ENCODE measurements at places on chromosomes 2 and 18. TPM values are rescaled to one million over a fixed set of nuclear protein-coding genes. Genes with fewer than 3 reads are reported as not detected.

SCN9A gene
- total RNA-seq: 135 TPM

DNA sequence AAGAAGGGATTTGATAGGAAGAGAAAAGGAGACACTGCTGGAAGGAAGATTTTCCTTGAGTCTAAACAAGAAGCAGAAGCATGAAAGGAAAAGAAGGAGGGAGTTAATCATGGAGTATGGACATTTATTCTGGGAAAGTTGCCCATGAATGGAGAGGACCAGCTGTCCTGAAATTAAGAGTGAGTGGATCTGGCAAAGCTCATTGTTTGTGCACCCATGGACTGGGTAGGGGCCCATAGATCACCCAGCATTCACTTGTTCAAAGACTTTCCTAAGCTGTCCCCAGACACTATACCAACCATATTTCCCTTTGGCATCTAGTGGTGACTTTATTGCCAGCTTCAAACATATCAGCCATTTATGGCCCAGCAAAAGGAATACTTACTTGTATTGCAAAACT is 422.7 kb downstream of the FBXO15 start:
- H3K4me3 ChIP-seq: no peak overlapping the region
- DNase-seq: peak; percentile 20
- no peak overlapping the region for H3K27ac ChIP-seq
- H3K27me3 ChIP-seq: no peaks in the 10 kb centered on the region

- H3K4me3 ChIP-seq: no peak overlapping the region
- DNase-seq: no peak
- H3K4me1 ChIP-seq: no peaks in the 10 kb centered on the region
- no peaks in the 10 kb centered on the region for H3K27me3 ChIP-seq
- H3K27ac ChIP-seq: no peak overlapping the region
Observed at GRCh38 chr2:58572731-58573130, 331.6 kb upstream of the FANCL start.

GRCh38 chr2:17518212-17519154 is at the start of gene RAD51AP2:
RAD51AP2 (minus strand) TSS chr2:17518440; CDS start chr2:17518415, 25 bp downstream.
- peak within 1 kb of the TSS; percentile 59 for H3K4me3 ChIP-seq
- no peak within 1 kb of the TSS for H3K27ac ChIP-seq
- H3K4me1 ChIP-seq: no peaks in the 10 kb centered on the region
- no peaks in the 10 kb centered on the region for H3K36me3 ChIP-seq
- no peaks in the 10 kb centered on the region for H3K27me3 ChIP-seq
- peak; percentile 66 for DNase-seq
